Right forelimb (tissue), 1 donor: ENCODE measurements at places on chromosomes 16 and 17.

DNA sequence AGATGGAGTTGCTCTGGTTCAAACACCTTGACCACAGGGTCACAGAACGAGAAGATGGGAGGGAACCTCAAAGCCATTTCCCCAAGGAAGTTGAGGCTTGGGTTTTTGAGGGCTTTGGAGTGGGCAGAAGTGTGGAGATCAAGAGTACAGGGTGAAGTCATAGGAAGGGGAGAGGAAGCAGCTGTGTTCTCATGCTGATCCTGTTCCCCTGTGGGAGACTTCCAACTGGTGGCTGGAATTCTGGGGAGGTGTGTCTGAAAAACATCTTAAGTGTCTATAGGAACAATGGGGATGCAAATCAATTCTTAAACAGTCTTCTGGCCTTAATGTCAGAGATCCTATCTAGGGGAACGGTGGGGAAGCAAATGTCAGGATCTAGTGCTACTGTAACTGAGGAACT lies 38.8 kb upstream of the HSBP1 start:
- no peak for DNase-seq

DNA sequence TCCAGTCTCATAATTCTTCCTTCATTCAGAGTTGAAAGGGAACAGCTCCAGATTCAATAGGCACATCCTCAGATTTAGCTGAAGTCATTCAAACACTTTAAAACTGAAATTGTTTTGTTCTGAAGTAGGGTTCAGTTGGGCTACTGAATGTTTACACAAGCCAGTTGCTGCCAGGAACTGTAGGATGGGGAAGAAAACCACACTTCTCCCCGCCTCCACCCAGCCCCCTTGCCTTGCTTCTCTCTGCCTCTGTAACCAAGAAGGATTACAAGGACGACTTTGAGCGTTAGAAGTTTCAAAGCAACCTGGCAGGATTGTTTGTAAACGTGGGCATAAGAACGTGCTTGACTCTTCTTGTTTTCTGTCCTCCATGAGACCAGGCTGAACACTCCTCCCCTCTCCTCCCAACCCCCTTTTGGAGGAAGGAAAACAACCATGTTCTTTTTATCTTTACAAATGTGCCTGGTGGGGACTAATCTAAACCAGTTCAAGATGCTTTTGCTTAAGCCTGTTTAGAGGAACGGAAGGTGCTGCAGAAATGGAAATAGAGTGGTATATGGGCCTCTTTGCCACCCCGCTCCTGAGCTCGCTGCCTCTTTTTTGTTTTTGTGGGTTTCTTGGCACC lies 287.9 kb downstream of the FTO start:
- DNase-seq = peak; percentile 50

DNA sequence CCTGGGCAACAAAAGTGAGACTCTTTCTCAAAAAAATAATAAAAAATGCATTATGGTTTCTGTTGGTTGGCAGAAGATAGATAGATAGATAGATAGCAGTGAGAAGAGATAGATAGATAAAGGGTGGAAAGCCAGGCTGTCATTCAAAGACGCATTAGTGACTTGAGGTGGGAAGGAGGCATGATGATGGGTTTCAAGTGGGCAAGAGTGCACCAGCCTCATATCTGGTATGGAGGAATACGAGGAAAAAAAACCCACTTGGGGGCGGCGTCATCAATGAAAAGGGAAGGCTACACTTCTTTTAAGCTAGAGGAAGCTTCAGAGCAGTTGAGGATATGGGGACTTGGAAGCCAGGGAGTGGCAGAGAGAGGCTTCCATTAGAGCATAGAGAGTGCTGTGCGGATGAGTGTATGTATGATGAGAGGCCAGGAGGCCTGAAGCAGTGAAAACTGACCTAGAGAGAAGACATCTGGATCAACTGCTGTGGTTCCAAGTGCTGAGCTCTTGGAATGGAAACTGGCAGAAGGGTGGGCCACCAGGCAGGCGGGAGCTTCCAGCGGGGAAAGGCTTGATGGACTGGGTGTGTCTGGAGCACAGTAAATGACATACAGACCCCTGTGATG lies 31.8 kb downstream of the CEP95 start:
- no peak for DNase-seq

GRCh38 chr17:62206550-62206949 lies 141.5 kb upstream of the MED13 start:
- no peak for DNase-seq

GRCh38 chr16:86343796-86344585 lies 166.3 kb upstream of the FOXF1 start:
- no peak for DNase-seq

DNA sequence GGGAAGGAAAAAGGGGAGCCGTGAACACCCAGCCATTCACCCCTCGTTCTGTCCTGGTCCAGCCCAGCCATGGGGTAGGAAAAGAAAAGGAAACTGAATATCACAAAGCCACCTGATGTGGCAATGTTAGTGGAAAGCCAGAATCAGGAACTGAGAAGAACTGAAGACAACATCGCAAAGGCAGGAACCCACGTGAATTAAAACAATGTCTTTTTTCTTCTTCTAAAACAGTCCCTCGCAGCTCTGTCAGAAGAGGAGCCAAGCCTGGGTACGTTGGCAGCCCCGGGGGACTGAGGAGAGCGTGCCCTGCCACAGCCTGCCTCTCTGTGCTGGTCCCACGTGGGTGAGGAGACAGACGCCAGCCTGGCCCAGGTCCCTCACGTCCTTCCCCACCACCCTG lies 55.0 kb downstream of the ZNF423 start:
- DNase-seq = no peak

DNA sequence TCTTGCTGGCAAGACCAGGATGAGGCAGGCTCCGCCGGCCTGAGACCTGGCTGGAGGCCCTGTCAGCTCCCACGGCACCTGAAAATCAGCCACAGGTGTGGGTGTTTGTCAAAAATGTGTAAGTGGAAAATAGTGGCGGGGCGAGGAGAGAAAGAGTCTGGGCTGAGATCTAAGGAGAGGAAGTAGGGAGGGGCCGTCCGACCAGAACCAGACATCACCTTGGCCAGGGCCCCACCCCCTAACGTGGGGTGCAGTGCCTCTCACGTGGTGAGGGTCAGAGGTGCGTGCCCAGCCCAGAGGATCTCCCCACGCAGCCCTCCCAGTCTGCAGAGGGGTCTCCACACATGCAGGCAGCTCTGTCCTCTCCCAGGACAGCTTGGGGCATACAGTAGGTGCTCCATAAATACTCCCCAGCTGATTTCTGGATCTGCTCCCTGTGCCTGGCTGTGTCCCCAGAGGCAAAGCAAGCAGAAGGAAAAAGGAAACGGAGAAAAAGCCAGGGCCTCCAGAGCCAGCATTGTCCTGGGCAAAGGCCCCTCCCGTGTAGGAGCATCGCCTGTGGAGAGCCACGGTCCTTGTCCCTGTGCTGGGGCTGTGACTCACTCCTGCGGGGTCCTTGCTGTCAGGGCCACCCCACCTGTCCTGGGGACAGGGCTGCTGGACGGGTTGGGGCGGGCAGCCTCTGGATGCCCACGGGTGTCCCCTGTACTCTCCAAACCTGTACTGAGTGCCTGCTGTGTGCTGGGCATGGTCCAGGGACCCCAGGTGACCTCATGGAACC lies 16.7 kb downstream of the ZFPM1 start:
- DNase-seq = no peak

DNA sequence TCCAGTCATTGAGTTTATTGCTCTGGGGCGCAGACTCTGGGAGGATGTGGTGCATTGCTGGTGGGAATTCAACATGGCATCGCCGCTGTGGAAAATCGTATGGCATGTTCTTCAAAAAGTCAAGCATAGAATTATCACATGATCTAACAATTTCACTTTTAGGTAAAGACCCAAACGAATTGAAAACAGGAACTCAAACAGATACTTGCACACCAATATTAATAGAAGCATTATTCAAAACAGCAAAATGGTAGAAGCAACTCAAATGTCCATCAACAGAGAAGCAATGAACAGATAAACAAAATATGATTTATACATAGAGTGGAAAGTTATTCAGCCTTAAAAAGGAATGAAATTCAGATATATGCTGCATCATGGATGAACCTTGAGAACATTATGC lies 15.9 kb downstream of the PIK3R6 start:
- DNase-seq = no peak
